ENCODE measurements at places on chromosomes 2 and 18.
A peak's percentile ranks its signal among the peaks of the same experiment; 100 is the strongest.

- DNase-seq = no peak
Observed at GRCh38 chr2:196000551-196000950, 68.1 kb downstream of the DNAH7 start.

- no peak for DNase-seq
Observed at GRCh38 chr2:221792971-221793521, 220.9 kb upstream of the EPHA4 start.

DNA sequence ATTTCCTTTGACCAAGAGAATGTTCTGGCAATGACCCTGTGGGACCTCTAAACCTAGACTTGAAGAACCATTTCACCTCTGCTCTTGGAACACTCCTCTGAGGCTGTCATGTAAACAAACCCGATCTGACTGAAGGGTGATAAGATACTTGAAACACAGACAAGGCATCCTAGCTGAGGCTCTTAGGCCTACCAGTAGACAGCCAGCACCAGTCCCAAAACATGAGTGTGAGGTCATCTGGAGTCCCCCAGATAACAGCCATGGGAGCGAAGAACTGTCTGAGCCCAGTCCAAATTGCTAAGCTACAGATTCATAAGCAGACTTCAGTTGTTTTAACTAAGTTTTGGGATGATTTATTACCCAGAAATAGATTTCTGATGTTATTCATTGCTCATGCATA lies 39.5 kb upstream of the LHCGR start:
- DNase-seq = no peak

- DNase-seq = no peak
Observed at GRCh38 chr18:5162111-5162510, 34.9 kb downstream of the AKAIN1 start.

DNA sequence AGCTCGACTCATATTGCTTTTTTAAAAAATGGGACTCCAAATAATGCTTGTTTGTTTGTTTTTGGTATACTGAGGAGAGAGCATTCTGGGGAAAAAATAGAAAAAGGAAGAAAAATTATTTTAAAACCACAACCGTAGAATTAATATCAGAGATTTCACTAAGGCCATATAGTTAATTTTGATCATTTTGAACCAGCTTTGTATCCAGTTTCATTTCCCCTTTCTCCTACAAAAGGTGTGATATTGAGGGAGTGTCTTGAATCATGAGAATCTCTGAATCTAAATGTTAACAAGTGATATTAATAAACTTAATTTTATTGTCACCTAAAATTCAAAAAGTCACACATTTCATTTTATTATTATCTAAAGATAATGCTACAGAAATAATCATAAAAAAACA lies 198.5 kb upstream of the GALNT5 start:
- no peak for DNase-seq

- no peak for DNase-seq
Observed at GRCh38 chr2:44956843-44957242, 15.3 kb downstream of the SIX3 start.

GRCh38 chr18:79334496-79335233 lies 61.1 kb upstream of the NFATC1 start:
- DNase-seq = no peak

- DNase-seq = peak; percentile 16
Observed at GRCh38 chr2:70381235-70381634, 79.4 kb upstream of the FAM136A start.

DNA sequence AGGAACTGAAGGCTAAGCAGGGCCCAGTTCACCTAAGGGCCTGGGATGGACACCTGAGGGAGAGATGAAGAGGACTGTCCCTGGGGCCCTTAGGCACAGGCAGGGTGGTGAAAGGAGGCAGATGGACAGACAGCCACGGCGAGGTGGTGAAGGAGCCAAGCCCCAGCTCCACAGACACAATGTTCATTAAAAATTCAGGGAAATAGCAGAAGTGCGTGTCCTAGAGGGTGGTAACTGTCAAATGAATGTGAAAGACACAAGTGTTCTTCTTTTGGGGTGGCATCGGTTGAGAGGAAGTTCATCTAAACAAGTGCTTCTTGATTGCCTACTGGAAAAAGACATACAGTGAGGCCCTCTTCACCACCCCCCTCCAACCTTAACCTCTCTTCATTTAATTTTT lies 76.2 kb upstream of the SIX2 start:
- no peak for DNase-seq

DNA sequence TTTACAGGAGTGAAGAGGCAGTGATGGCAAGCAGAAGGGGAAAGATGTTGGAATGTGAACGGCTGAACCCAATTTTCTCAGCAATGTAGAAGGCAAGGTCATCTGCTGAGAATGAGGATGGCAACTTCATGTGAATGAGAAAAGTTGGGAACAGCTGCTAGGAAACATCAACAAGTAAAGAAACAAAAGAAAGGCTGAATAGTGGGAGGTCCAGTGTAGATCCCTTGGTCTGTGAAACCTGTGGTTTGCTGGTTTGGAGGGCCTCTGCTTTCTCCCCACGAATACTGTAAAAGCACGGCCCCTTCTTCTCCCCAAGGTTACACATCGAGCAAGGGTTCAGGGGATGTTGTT lies 27.4 kb downstream of the MARCHF4 start:
- peak; percentile 44 for DNase-seq

DNA sequence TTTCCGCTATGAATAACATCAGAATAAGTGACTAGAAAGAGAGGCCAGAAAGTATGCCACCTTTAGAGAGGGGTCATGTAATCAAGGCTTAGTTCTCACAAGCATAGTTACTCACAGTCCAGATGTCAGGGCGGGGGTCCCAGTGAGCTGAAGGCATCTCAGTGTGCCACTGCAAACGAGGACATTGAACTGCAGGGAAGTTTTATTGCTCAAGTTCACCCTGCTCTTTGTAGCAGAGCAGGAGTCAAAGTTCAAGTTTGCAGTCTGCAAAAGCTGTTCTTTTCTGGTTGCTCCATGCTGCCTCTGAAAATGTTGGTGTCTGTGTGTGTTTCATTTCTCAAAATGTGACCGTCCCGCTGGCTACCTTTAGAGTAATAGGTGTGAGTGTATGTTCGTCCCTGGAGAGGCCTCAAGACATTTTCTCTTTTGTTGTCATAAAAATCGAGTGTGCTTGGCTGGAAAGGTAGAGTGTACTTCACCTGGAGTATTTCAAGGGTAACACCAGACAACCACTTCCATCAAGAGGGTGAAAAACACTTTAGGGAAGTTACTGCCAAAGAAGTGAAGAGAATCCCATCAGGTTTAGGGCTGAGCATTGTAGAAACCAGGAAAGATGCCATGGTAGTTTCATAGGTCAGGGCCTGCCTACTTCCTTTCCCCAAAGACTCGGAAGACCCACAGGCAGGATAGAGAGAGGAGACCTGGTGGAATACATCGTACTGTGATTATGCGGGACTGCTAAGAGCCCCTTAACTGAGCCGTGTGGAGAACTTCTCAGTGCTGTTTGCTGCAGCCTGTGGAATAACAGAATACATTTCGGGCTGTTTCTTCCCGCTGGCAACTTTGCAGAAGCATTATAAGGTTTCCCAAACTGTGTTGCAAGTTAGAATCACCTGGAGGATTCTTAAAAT lies 89.9 kb downstream of the LYPD6 start:
- DNase-seq = no peak

Measured in EH (cell line).